ENCODE measurements at places on chromosomes 11 and 22. TPM values are rescaled to one million over a fixed set of nuclear protein-coding genes. Genes with fewer than 3 reads are reported as not detected.

DNA sequence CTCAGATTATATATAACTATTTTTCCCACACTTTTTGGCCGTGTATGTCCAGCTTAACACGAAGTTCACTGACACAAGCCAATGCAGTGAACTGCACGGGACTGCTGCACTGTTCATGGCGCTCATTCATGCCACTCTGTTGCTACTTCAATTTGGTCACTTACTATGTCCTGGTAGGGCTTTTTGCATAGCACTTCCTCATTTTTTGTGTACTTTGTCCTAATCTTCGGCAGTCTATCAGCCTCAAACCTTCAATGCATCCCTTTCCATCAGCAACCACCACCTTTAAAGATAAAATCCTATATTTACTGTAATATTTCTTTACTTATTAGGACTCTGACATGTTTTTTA is 18.7 kb upstream of the ARHGAP32 start:
- H3K4me3 ChIP-seq: no peak overlapping the region
- no peak for DNase-seq
- H3K27me3 ChIP-seq: no peaks in the 10 kb centered on the region
- no peak overlapping the region for H3K27ac ChIP-seq

- no peaks in the 10 kb centered on the region for H3K27me3 ChIP-seq
- no peak overlapping the region for H3K4me3 ChIP-seq
- H3K36me3 ChIP-seq: no peaks in the 10 kb centered on the region
- H3K27ac ChIP-seq: no peak overlapping the region
- DNase-seq: no peak
These were observed 245.5 kb downstream of the BRD1 start for GRCh38 chr22:49582181-49582580.

NRXN2 gene
- 2.2 TPM for total RNA-seq

GRCh38 chr22:43562843-43563242 is 151.0 kb downstream of the MPPED1 start:
- DNase-seq: no peak
- H3K4me3 ChIP-seq: no peak overlapping the region
- H3K27ac ChIP-seq: no peak overlapping the region
